GM13976 (cell line): ENCODE measurements at places on chromosomes 1 and 21.

GRCh38 chr1:48093147-48093546 lies 96.0 kb upstream of the TRABD2B start:
- no peak for DNase-seq

DNA sequence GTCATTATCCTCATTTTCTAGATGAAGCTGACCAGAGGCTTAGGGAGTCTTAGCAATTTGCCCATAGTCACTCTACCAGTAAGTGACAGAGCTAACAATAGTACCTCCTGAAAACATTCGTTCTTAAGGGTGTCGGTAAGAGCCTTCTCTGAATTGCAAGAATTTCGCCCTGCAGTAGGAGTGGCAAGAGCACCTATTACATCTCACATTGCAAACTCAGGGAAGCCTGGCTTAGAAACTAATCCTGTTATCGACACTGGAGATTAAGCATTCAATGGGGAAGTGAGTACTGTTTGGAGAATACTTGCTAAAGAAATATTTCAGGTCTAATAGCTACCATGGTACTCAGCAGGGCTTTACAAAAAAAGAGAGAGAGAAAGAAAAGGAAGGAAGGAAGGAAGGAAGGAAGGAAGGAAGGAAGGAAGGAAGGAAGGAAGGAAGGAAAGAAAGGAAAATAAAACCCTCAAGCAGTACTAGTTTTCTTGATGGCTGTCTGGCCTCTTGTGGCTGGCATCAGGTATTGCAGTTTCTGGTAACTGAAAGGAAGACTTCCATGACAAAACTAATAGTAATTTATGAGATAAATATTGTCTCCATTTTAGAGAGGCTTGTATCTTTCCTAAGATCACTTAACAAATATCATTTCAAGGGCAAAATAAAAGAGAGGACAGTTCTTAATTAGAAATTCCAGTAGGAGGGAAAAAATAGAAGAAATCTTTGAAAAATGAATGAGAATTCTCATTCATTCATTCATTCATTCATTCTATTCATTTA lies 10.4 kb downstream of the C1orf226 start:
- DNase-seq: peak; percentile 60

DNA sequence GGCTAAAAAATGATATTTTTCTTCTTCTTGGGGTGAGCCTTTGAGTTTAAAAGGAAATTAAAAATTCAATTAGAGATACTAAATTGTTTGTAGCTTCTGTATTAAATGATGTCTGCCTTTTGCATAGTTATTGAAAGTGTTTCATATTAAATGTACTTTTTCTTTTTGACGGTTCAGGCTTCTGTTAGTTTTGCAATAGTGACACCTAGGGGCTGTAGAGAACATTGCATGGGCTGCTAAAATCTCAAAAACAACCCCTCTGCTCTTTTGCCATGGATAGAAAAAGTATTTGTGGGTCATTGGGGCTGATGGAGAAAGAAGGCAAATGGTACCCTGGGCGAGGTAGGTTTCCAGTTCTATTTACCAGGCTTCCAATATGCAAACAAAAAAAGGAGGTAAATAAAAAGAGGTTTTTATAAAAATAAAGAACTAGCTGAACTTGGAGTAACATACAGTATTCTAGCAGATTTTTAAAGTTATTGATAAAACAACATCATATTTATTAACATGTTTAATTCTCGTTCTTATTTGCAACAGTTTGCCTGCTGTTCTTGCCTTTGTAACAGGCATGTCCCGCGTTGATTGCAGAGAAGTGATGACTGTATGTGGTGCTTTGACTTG lies 115.4 kb upstream of the HOOK1 start:
- peak; percentile 34 for DNase-seq

GRCh38 chr1:179824265-179824664 lies 53.3 kb downstream of the TOR1AIP2 start:
- no peak for DNase-seq

- no peak for DNase-seq
These were observed 30.2 kb downstream of the USP1 start for GRCh38 chr1:62467092-62467491.

DNA sequence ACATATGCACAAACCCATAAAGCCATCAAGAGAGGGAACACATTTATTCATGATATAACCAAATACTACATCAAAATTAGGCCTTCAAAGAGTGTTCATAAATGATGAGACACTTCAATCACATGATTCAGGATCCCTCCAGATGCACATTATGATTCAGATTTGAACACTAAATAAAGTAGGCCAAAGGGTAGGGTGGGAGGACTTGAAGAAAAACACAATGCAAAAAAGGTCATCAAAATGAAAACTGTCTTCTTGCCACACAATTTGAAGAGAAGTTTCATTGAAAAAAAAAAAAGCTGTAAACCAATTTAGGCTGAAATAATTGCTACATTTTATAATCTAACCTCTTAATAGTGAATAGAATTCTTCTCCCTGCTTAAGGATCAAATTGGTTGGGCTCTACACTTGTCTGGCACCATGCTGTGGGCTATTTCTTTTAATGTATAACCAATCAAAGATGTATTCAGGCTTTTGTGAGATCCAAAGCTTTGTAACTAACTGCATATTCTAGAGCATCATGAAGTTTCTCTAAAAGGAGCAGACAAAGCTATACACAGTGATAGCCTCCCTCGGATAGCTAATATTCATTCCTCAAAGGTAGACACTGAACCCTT lies 58.1 kb downstream of the ZSWIM5 start:
- no peak for DNase-seq

GRCh38 chr1:56425494-56426037 lies 153.8 kb downstream of the PLPP3 start:
- no peak for DNase-seq

- no peak for DNase-seq
These were observed 17.0 kb upstream of the GPR37L1 start for GRCh38 chr1:202105571-202106339.

- DNase-seq: no peak
These were observed 96.1 kb upstream of the GRIK3 start for GRCh38 chr1:37130221-37130948.

- no peak for DNase-seq
These were observed 42.7 kb downstream of the SGIP1 start for GRCh38 chr1:66576645-66577044.

GRCh38 chr1:221706191-221706590 lies 35.7 kb downstream of the DUSP10 start:
- DNase-seq: no peak

GRCh38 chr1:197327776-197328364 lies 59.8 kb downstream of the CRB1 start:
- no peak for DNase-seq

DNA sequence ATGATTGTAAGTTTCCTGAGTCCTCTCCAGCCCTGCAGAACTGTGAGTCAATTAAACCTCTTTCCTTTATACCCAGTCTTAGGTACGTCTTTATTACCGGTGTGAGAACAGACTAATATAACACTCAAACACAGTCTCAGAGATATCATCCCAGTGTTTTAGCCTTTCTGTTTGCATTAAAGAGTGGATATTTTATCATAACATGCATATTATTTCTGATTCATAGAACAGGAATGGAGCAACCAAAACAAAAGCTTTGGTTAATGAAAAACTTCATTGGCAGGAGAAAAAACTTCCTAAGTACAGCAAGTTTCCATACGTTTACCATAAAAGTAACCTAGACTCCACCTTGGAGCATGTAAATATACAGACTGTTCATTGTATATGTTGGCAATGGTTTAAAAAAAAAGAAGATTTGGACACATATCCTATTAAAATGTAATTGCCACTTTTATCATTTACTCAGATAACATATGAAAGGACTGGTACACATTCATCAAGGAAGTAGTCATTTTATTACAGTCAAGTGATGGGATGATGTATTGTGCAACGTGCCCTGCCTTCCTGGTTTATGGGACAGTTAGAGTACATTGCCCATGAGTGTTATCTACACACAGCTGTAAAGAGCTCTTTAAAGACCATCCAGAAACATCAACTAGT lies 144.8 kb downstream of the ETS2 start:
- DNase-seq: no peak

DNA sequence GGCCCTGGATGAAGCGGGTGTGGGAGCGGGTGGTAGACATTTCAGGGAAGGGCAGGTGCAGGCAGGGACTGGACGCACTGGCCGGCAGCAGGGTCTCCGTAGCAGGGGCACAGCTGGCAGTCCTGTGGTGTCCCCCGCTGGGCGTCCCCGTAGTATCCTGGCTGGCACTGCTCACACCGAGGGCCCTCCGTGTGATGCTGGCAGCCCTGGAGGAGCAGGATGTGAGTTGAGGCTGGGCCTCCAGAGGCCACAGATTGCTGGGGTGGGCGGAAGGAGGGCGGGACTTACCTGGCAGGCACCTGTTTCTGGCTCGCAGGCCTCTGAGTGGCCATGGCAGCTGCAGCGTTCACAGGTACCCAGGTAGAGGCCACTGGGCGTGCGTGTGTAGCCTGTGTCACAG lies 62.3 kb downstream of the LDLRAD2 start:
- DNase-seq: no peak

GRCh38 chr1:55869065-55869464 lies 653.9 kb upstream of the USP24 start:
- no peak for DNase-seq

- DNase-seq: no peak
These were observed 16.2 kb downstream of the SYF2 start for GRCh38 chr1:25216123-25216522.

DNA sequence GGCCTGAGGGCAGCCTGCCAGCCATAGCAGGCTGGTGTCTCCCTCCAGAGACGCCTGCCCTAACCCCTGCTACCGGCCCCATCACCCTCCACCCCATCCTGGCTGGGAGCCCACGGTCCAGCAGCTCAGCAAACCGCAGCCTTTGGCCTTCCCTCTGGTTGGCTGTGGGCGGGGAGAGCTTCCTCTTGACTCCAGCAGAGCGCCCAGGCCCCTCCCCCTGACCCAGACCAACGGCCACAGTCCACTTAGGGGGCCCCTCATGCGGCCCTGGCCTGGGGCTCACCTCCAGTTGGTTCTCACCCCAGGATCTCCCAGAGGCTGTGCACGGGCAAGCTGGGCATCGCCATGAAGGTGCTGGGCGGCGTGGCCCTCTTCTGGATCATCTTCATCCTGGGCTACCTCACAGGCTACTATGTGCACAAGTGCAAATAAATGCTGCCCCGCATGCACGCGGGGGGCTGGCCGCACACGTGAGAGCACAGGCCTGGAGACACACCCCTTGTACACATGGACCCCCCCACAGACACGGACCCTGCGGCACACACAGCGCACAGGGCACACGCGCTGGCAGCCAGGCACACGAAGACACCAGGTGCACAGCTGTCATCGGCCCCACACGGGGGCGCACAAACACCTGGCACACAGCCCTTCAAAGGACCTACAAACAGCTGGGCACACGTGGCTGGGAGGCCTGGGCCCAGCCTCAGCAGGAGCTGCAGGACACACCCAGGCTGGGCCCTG lies 3.1 kb downstream of the SMIM1 start:
- DNase-seq: peak; percentile 84

DNA sequence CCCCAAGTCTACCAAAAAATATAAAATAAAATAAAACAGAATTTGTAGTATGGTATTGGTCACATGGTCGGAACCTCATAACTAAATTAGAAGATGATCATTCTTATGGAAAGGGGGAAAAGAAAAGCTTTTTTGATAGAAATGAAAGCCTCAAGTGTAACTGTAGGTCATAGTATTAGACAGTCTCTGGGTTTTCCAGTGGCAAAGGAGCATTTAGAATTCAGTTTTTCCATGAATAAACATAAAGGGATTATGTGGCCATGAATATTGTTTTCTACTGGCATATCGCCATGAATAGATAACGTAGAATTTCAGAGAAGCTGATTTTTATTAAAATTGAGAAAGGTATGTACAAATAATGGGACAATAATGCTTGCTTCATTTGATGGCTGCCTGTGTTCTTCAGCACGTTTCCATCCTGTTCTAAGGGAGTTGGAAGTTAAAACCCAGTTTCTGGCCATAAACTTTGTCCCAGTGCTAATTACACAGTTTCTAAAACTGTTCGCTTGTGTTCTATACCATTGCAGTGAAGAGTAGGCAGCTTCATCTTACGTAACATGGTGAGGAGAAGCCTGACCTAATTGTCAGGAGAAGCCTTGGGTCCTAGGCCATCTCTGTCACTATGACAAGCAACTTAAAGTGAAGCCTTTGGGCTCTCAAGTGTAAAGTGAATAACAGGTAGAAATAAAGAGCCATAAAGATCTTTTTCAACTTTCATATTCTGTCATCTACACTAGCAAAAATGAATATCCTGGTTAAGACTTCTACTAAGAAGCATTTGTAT lies 70.5 kb upstream of the PGD start:
- no peak for DNase-seq

- DNase-seq: no peak
These were observed 65.8 kb downstream of the AK5 start for GRCh38 chr1:77347646-77348045.

DNA sequence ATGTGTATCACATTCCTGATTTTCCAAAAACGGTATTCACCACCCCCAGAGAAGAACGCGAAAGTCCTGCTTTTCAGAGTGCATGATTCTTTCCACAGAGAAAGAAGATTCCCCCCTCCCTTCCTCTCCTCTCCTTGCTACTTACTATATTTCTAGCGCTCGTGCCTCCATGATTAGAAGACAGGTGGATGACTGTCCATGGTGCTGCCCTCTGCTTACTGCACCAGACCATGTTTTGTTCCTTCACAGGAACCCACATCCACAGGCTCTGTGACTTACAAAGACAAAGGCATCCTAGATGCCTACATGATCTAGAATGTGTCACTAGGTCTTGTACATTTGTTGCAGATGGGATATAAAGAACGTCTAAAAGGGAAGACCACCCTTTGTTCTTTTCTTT lies 49.1 kb upstream of the ZNF648 start:
- DNase-seq: no peak

GRCh38 chr1:154352581-154353459 lies 27.5 kb downstream of the ATP8B2 start:
- DNase-seq: peak; percentile 71

- peak; percentile 18 for DNase-seq
These were observed 120.9 kb upstream of the PRDX6 start for GRCh38 chr1:173356191-173356762.

DNA sequence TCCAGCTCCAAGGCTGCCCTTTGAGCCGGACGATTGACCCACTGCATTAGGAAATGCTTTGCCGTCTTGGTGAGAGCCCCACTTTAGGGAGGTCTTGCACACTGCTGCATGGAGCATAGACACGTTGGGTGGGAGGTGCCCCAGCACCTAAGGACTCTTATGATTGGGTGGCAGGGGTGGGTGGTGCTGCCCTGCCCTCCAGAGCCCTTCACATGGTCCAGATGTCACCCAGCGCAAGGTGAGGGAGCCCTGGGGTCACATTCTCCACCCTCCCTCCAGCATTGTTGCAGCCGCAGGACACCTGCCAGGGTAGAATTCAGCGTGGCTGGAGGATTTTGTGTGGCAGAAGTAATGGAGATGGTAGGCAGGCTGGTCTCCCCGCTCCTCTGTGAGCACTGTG lies 137.4 kb upstream of the COL6A1 start:
- DNase-seq: no peak

DNA sequence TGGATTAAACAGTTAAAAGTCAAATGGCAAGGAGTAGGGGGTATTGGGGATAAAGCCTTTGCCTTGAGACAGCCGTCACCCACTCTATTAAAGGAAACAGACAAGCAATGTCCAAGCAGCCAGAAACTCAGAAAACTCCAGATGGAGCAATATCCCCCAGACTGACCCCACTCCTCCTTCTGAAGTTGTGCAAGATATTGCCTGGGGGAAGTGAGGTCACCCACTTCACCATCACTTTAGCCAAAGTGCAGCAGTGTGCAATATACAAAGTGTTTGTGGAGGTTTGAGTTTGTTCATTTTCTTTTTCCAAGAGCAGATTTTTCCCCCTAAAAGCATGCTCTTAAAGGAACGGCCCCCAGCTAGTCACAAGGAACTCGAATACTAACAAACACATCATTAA lies 125.1 kb downstream of the ETS2 start:
- DNase-seq: no peak
